ENCODE measurements at places on chromosomes 2 and 18.

GRCh38 chr2:212536817-212537725 lies 1.5 kb downstream of the ERBB4 start:
- no peak for DNase-seq

DNA sequence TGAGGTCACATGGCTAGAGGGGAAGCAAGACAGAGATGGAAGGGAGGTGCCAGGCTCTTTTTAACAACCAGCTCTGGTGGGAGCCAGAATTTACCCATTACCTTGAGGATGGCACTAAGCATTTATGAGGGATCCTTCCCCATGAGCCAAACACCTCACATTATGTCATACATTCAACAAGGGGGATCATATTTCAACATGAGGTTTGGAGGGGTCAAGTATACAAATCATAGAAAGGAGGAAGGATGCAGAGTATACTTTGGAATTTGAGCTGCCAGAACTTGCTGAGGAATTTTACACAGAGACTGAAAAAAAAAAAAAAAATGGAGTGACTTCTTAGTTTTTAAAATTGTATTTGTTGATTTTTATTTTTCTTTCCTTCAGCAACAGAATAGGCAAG lies 891.4 kb downstream of the CCDC85A start:
- DNase-seq = no peak

- DNase-seq = peak; percentile 32
These were observed 349.0 kb upstream of the PKDCC start for GRCh38 chr2:41698678-41699422.

GRCh38 chr2:120977582-120978358 lies 242.1 kb downstream of the GLI2 start:
- no peak for DNase-seq

DNA sequence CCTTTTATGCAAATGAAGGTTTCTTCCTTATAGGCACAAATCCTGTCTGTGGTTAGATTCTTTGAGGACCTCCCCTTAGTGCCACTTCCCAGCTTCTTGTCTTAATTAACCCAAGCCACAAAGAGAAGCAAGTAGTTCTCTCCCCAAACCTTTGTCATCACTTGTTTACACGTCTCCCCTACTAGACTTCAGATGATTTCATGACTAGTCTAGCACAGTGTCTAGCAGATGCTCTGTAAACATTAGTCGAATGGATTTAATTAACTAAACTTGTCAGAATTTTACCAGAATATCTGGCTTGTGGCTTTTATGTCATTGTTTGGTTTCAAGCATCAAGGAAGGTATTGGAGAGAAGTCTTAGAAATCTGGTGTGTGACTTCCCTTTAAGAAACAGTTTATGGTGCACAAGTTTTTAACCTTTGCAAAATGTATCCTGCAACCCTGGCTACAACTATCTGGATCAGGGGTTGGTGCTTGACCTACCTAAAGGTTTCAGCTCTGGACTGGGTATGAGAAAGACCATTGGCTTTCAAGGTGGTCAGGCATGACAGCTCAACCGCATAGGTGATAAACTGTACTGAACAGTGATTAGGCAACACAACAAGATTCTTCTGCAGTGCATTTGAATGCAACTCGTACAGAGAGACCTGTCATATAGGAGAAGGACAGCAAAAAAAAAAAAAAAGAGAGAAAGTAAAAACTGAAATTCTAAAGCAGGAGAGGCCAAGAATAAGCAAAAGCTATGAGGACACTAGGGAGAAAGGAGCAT lies 93.2 kb upstream of the CCDC150 start:
- DNase-seq = no peak

DNA sequence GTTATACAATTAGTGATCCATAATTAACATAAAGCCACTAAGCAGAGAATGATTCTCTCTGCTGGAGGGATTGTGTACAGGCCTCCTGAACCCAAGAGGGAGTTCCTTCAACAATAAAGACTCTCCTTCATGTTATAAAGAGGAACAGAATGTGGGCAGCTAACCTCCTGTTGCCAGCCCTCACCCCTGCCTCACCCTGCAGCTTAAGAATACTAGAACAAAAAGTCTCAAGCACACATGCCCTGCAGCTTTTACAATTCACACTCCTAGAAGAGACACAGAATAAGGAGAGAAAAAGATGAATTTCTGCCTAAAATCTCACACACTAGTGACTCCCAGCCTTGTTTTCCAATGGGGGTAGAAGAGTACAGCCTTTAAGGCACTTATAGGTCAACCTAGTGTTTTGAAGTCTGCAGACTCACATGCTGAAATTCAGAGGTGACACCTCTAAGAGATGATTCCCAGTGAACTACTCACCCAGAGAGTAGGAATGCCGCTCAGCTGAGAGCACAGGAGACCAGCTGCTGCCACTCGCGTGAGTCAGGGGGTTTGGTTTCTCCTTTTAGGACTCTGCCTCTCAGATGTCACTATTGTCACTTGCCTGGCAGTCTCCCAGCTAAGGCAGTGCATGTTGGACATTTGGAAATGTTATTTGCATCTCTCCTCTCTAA lies 32.5 kb upstream of the IL1RL1 start:
- DNase-seq = no peak

GRCh38 chr18:424071-424661 lies 76.3 kb downstream of the COLEC12 start:
- no peak for DNase-seq

DNA sequence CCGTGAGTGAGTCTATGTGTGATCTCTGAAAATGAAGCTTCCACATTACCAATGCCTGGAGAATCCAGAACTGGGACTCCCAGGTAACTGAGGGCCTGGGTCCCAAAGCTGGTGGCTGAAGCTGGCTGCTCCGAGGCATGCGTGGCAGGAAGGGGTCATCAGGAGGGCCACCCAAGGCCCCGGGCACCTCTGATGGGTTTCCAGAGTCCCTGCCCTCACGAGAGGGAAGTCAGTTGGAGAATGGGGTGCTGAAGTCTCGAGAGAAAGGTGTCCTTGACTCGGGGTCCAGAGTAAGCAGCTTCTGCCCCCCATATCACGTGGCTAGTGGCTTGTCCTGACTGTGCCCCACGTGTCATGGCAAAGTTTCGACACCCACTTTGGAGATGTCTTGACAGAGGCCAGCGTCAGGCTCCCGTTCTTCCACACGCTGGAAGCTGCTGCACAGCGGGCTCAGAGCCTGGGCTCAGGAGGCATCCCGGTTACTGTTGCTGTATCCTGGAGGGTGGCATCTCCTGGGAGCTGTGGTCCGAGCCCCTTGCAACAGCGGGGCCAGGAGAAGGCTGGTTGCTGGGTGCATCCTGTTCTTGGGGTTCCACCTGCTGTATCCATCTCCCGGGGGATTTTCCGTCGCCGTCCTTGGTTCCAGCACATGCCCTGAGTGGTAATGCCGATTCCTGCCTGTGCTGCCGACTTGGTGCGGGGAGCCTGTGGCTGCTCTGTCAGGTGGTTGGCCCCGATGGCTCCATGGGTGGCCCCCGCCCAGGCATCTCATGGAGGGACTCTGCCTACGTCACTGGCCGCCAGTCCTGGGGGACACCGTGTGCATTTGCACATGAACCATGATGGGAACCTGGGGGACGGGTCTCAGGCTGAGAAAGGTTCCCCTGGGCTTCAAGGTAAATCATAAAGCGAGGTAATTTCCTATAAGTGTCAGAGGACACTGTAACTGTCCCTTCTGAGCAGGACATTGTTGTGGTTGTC lies 183.3 kb upstream of the HDAC4 start:
- DNase-seq = no peak

DNA sequence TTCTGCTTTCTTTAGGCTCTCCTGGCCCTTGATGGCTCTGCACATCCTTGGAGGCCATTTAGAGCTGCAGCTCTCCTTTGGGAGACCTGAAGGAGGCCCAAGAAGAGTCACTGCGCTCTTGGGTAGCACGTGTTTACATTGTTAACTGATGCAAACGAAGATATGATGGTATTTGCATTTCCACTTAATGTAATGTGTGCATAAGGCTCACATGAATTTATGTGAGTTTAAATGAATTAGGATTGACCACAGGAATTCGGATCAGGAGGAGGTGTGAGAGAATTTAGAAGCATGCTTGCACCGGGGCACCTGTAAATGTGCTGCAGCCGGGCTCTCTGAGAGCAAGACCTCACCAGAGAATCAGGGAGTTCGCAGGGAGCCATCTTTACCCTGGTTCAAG lies 7.5 kb downstream of the SH3RF3 start:
- no peak for DNase-seq

DNA sequence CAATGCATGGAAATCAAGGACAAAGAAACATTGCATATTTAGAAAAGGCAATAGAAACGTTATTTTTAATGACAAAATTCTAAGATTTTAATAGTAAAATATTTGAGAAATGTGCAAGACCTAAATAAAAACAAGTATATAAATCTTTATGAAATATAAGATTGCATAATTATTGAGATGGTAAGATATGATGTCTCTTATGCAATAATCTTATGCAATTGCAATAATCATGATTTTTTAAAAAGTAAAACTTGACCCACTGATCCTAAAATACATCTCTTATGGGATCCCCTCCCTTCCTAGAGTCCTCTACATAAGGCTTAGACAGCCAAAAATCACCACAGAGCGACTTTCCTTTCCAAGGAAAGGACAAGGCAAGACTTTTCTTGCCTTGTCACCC lies 249.0 kb downstream of the DOK6 start:
- DNase-seq = no peak

DNA sequence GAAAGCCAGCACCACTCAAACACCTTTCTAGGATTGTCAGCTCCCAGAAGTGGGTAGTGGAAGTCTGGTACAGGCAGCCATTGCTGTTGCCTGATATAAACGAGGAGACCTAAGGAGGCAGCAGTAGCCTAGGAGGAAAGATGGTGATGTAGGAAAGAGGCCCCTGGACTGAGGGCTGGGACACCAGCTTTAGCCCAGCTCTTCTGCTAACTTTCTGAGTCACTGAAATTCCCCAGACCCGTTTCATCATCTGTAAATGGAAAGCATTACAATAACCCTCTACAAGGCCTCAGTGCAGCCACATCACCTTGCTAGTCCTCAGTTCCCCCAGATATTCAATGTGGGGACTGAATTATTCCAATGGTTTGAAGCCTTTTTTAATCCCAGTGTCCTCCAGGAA lies 336.5 kb downstream of the TNS1 start:
- no peak for DNase-seq

GRCh38 chr2:10211844-10212422 lies 89.4 kb downstream of the RRM2 start:
- DNase-seq = no peak

DNA sequence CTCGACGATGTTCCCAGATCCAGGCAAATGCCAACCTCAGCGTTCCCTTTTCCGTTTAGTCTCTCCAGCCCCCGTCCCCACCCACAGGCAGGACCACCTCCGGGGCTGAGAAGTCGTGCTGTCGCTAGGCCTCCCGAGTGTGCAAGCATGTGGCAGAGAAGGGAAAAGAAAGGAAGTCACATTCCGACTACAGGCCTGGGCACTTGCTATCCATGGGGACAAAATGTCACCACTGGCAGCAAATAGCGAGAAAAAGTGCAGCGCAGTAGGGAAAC lies 420 bp downstream of the PIGN start:
- no peak for DNase-seq

DNA sequence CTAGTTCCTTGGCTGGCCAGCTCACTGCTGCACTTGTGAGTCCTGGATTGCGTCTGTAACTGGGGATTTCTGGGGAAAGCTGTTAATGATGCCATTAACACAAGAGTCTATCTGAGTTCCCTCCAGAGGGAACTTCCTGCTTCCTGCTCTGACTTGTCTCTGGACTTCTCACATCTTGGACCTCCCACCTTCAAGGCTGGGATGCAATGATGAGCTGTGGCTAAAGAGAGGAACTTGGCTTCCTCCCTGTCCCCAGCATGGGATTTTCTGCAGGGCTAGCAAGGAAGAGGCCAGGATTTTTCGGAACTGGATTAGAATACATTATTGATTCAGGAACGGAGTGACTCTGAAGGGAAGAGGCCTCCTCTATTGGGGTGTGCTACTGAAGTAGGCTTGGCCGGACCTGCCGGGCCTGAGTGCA lies 155.5 kb downstream of the CLIP4 start:
- no peak for DNase-seq

DNA sequence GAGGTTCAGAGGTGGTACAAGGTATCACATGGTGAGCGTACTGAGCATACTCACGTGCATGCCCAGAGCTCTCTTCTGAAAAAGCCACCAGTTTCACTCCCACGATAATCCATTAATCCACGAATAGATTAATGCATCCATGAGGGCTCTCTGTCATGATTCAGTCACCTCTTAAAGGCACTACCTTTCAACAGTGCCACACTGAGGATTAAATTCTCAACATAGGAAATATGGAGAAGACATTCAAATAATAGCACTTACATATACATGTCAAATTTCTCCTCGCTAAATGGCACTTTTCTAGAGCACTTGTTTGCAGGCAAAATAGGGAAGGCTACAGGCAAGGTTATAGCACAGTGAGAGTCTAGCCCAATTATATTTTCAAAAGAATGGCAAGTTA lies 825.9 kb downstream of the TRIB2 start:
- no peak for DNase-seq

DNA sequence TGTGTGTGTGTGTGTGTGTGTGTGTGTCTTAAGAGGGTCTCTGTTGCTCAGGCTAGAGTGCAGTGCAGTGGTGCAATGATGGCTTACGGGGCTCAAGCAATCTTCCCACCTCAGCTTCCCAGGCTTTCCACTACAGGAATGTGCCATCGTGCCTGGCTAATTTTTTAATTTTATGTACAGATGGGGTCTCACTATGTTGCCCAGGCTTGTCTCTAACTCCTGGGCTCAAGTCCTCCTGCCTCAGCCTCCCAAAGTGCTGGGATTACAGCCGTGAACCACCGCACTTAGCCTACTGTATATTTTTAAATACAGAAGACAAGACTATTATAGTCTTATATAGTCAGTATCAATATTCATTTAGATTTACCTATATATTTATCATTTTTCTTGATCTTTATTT lies 220.1 kb upstream of the STON1 start:
- no peak for DNase-seq

DNA sequence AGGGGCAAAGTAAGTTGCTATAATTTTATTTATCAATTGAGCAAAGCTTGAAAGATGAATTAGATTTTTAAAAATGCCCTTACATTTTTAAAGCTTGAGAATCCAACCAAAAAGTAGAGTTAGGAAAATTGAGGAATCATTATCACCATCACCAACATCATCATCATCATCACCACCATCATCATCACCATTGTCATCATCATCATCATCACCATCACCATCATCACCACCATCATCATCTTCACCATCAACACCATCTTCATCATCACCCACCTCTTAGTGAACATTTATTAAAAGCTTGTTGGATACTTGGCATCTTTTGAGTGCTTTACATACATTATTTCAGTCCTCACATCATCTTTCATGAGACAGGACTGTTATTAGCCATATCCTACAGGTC lies 504.4 kb upstream of the TNP1 start:
- no peak for DNase-seq
